ENCODE measurements at places on chromosomes 1 and 21. TPM values are rescaled to one million over a fixed set of nuclear protein-coding genes. Genes with fewer than 3 reads are reported as not detected.
A peak's percentile ranks its signal among the peaks of the same experiment; 100 is the strongest.

GRCh38 chr1:37755290-37755689, 9.6 kb downstream of the EPHA10 start:
- no peak for DNase-seq

GRCh38 chr1:156705321-156705917, at the start of gene CRABP2:
CRABP2 (minus strand) TSS chr1:156705583; CDS start chr1:156705446, 137 bp downstream.
- peak; percentile 44 for DNase-seq

- no peak for DNase-seq
These were observed 5.0 kb downstream of the HSPG2 start for GRCh38 chr1:21932127-21932526.

The ACTN2 gene
- total RNA-seq: 0.40 TPM

DNA sequence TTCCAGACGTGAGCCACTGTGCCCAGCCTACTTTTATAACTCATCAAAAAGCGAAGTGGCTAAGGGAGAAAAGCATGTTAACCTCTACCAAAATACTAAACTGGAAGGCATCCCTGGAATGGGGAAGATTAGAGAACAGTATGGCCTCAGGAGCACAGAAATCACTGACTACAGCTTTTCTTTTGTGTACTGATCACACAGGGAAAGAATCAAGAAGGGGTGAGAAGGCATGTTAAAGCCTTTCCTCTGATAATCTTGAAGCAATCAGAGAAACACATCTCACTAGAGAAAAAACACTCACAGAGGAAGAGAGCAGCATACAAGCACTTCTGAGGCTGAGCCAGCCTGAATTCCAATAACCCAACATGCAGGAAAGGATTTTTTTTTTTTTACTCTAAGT, 10.7 kb downstream of the PCAT6 start:
- no peak for DNase-seq

The IFT25 gene
- 80.4 TPM for total RNA-seq

DNA sequence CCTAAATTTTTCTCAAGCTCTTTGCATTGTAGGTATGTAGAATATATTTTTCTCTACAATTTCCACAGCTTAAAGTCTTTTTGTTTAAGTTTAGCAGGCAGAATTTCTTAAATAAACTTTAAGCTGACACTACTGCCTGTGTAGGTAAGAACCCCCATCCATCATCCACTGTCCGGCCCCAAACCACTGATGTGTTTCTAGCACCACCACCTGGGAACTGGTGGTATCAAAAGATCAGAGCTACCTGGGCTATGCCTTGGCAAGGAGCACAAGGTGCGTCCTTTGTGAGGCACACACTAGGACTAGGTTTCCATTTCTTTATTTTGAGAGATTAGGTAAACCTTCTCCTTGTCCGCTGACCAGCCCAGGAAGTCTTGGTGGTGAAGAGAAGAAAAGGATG, 10.5 kb upstream of the LELP1 start:
- no peak for DNase-seq

GRCh38 chr1:42913426-42914091, 45.1 kb downstream of the SLC2A1 start:
- peak; percentile 60 for DNase-seq

GRCh38 chr1:65362545-65362944, 53.2 kb downstream of the DNAJC6 start:
- no peak for DNase-seq

- DNase-seq: no peak
These were observed 110.5 kb downstream of the CNIH3 start for GRCh38 chr1:224726441-224727182.

The OR2L5 gene
- not detected for total RNA-seq

The OR2L3 gene
- 0.42 TPM for total RNA-seq

GRCh38 chr1:34762474-34763141, 3.1 kb downstream of the GJB4 start:
- DNase-seq: no peak

- DNase-seq: no peak
These were observed 3.0 kb downstream of the MORC3 start for GRCh38 chr21:36323032-36323431.

- no peak for DNase-seq
These were observed 4.2 kb upstream of the COA6 start for GRCh38 chr1:234369033-234369430.

DNA sequence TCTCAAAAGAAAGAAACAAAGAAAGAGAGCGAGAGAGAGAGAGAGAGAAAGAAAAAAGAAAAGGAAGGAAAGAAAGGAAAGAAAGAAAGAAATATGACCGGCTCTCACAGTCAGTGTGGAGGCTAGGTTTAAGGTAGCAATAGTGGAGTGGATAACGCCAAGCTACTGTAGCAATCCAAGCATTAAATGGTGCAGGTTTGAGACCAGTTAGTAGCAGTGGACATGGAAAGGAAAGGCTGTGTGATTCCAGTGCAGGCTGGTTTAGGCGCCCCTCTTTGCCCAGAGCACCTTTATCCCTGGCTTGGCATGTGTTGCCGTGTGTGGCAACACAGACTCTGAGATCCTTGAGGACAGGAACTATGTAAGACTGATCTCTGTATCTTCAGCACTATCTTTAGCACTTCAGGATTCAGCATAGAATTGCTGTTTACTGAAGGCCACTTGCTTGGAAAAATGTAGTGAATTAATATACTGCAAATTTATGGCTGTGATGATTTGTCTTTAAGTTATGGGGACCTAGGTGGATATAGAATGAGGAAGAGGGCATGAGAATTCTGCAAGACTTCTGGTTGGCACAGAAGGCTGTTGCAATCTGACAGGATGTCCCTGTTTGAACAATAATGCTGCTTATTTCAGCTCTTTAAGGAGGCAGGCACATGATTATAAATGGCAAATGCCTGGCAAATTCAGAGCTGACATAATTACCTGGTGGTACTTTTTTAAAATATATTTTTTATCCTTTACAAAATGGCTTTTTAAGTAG, 10.8 kb upstream of the OSBPL9 start:
- no peak for DNase-seq

- peak; percentile 38 for DNase-seq
These were observed 77.8 kb downstream of the BACH1 start for GRCh38 chr21:29376556-29376955.

DNA sequence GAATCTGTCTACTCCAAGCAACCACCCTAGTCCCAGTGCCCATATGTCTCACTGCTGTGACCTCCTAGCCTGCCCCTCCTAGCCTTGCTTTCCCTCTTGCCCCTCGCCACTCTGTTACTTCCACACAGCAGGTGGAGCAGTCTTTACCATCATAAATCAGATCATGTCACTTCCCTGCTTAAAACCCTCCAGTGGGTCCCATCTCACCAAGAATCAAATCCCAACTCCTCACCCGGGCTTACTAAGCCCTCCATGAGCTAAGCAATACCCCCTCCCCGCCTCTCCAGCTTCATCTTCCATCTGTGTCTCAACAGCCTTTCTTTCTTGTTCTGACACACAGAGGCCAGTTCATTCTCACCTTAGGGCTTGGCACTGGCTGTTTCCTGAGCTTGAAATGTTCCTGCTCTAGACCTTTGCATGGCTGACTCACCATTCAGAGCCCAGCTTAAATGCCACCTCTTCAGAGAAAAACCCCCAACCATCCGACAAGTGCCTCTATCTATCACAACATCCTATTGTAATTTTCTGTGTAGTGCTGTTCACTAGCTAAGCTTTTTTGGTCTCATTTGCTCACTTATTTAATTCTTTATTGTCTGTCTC, 22.3 kb downstream of the KNCN start:
- no peak for DNase-seq

GRCh38 chr1:59415286-59415850, 118.5 kb downstream of the FGGY start:
- no peak for DNase-seq

The FYB2 gene
- total RNA-seq: 0.78 TPM

The LCE2C gene
- total RNA-seq: not detected

GRCh38 chr1:109259674-109260557, 10.6 kb downstream of the CELSR2 start:
- DNase-seq: no peak

GRCh38 chr21:34942911-34943310, 106.2 kb downstream of the RUNX1 start:
- DNase-seq: no peak

- DNase-seq: no peak
These were observed 303.6 kb downstream of the PTPRU start for GRCh38 chr1:29539971-29540370.

- DNase-seq: peak; percentile 50
These were observed 1.2 kb downstream of the ATP2B4 start for GRCh38 chr1:203627851-203628200.

DNA sequence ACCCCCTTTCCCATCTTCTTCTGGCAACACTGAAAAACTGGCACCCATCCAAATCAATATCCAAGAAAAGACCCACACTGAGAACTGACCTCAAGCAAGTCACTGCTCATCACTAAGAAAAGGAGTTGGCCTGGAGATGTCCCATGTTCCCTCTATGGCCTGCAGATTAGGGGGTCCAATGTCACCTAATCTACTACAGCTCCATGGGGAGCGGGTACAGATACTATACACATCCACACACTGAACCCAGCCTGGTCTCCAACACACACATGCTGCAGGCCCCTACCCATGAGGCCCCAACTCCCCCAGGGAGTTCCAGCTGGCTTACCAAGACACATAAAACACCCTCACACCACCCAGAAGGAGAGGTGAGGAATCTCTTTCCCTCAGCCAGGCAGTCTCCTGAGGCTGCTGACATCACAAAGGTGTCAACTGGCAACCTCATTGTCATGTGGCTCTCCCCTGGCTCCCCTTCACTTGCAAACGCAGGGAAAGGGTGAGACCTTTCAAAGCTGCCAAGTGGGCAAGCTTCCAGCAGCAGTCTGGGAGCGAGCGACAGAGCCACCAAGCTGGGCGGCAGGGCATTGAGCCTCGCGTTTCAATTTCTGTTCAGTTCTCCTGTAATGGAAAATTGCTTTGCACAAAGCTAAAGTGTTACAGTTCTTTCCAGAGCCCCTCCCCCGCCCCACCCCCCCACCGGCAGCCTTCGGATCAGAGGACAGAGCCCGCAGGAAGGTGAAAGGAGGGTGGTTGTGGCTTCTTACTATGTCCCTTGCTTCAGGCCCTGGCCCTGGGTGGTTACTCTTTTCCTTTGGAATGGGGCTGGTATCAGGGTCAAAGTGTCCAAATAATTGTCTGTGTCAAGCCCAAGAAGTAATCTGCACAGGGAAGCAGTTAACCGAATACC, at the start of gene LRRC52:
Gene LRRC52 (plus strand): TSS at position 469 of the 907 bp plus-strand sequence. CDS start 297 bp downstream, at position 766.
- DNase-seq: peak; percentile 94

DNA sequence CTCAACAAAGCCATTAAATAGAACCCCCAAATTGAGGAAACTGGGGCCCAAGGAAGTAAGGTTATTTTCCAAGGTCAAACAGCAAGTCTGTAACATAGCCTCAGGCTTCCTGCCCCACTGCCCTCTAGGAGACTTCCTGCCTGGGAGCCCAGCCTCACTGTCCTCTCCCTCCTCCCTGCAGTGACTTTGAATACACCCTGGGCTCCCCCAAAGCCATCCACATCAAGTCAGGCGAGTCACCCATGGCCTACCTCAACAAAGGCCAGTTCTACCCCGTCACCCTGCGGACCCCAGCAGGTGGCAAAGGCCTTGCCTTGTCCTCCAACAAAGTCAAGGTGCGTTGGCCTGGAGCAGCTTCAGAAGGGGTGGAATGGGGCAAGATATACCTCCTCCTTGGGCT, 18.3 kb downstream of the GRHL3 start:
- no peak for DNase-seq

GRCh38 chr1:182848736-182849135, 9.6 kb downstream of the DHX9 start:
- no peak for DNase-seq

DNA sequence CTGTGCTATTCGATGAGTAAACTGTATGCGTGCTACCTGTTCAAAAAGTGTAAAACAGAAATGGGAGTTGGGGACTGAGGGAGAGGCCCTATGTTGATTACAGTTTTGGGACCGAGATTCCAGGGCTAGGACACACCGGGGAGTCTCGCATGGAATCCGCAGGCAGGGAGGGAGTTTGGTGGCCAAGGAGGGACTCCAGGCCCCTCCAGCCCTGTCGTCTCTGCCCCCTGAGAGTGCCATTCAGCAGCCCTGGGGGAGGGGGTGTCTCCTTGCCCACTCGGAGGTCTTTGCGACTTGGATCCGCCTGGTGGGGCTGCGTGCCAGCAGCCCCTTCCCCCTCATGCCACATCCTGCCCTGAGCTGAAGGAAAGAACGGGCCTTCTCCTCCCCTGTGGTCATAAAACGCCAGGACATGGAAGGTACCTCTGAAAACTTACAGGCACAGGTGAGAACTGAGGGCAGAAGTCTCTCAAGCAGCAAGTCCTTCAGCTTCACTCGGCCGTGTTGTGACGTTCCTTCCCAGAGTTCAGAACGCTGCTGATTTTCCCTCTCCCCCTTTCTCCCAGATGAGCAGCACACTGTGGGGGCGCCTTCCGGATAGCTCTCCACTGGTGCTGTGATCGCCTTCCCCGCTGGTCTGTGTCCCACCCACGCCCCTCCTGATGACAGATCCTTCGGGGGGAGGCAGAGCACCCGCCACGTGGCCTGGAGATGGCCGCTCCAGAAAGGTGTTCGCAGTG, 141.4 kb downstream of the PEX14 start:
- DNase-seq: peak; percentile 81

DNA sequence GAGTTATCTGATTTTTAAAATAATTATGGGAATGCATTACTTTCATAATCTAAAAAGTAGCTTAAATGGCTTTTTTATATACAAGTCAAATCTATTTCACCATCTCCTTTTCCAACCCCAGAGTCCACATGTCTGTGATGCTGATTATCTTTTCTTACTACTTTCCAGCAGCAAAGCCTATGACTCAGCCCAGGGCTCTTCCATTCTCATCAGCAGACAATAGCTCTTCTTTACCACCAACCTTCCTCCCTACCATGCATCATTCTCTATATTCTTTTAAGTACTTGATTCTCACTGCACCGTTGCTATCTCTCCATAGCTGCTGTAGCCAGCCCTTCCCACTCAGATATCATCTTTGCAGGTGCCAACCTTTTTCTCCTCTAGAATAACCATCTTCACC, 61.3 kb downstream of the OVGP1 start:
- no peak for DNase-seq

The GBP6 gene
- not detected for total RNA-seq

The MYBPH gene
- not detected for total RNA-seq

The SHISA4 gene
- 60.3 TPM for total RNA-seq

The SPRR2G gene
- total RNA-seq: not detected

GRCh38 chr1:227888404-227889046, 59.2 kb downstream of the WNT9A start:
- no peak for DNase-seq

- no peak for DNase-seq
These were observed 217.6 kb downstream of the LMX1A start for GRCh38 chr1:165138960-165139359.

The KCNE2 gene
- not detected for total RNA-seq

DNA sequence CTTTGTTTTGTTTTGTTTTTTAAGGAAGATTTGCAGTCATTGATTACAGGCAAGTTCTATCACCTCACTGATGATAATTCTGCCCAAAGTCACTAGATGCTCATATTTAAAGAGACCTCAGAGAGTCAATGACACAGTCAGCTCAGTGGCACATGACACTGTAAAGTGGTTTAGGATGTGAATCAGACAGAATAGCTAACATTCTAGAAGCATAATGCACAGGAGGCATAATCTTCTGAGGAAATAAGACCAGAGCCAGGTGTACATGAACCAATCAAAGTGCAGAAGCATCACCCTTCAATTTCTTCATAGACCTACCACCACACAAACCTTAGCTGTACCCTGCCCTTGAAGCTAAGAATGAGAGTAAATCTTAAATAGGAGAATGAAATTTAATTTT, 268.5 kb downstream of the BRINP2 start:
- DNase-seq: no peak

All from thyroid gland (tissue), 4 donors.